HCT116 (cell line): ENCODE measurements at places on chromosomes 4 and X. TPM values are rescaled to one million over a fixed set of nuclear protein-coding genes. Genes with fewer than 3 reads are reported as not detected.

DNA sequence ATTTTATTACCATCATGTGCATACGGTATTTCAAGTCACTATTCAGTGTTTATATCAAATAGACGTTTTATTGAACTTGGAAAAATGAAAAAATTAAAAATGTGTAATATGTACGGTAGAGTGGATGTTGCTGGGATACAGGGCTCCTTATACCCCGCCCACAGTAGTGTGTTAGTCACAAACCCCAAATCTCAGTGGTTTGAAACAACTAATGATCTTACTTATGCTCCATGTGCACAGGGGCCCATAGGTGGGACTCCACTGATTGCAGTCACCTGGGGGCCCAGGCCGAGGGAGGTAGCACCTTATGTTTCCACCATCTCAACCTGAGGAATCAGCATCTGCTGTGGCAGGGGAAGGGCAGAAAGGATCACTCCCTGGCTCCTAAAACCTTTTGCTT lies 18.1 kb downstream of the LSM6 start:
- DNase-seq = no peak

GRCh38 chrX:118976599-118977340 lies 2.4 kb downstream of the LONRF3 start:
- DNase-seq = no peak

DNA sequence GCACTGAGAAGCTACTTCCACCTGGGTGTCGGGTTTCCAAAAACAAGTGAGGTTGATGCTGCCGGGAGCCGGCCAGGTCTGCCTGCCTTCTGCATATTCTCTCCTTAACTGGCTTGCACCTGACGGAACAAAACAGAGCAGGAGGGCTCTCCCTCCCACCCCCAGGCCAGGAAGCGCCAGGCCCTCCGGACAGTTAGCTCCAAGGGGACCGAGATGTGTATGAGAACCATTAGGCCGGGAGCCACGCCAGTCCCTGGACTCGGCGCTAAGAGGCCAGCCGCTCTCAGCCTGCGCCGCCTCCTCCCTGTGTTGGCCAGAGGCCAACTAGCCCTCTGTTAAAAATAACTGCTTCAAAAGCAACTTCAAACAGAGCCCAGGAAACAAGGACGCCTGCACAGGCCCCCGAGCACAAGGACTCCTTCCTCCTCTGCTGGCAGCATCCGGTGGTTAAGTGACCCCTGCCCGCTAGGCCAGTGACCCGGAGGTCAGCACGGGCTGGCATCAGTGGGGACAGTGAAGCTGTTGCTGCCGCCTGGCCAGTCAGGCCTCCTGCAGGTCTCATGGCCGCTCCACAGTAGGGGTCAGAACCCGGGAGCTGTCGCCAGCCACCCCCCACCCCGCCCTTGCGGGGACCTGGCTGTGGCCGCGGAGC lies 107.9 kb downstream of the ABLIM2 start:
- no peak for DNase-seq

DNA sequence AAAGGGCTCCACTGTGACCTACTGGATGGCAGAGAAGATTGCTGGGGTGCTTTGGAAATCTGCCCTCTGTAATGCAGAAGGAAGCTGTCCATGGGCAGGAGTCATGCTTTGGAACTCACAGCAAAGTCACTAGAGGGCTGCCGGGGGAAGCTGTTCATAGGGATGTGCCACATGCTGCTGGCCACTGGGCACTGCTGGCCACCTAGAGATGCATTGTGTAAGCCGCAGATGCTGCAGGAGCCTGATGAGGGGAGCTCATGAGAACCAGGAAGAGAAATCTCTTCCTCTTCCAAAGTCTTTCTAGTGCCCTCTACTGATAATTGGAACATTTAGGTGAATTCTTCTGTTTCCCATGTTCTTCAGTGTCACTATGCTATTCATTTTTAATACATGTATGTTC lies 31.2 kb upstream of the UXT start:
- DNase-seq = peak; percentile 12

DNA sequence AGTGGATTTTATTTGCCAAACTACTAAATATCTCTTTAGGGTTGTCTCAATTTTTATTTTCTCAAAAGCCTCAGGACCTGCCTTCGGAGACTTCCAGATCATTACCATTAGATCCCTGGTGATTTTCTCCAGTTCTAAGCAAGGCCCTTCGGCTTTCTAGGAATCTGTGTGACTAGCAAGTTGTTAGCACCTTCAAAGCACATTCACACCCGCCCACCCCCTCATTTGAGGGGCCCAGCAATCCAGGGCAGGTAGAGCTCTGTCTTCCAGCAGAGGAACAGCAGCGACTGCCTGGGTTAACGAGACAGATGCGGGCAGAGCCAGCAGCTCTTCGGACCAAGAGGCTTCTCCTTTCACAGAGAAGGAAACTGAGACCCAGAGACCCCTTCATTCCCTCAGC lies 2.0 kb downstream of the WDR1 start:
- no peak for DNase-seq

DNA sequence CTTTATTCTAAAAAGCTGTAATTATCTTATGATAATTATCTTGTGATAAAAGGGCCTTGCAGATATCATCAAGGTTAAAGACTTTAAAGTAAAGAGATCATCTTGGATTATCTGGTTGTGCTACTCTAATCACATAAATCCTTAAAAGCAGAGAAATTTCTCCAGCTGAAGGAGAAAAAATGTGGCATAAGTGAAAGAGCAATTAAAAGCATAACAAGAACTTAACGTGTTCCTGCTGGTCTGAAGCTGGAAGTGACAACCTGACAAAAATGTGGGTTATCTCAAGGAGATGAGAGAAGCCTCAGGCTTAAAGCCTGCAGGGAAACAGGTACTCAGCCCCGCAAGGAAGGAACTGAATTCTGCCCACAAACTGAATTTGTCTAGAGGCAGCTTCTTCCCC lies 449.1 kb upstream of the NDST4 start:
- no peak for DNase-seq

DNA sequence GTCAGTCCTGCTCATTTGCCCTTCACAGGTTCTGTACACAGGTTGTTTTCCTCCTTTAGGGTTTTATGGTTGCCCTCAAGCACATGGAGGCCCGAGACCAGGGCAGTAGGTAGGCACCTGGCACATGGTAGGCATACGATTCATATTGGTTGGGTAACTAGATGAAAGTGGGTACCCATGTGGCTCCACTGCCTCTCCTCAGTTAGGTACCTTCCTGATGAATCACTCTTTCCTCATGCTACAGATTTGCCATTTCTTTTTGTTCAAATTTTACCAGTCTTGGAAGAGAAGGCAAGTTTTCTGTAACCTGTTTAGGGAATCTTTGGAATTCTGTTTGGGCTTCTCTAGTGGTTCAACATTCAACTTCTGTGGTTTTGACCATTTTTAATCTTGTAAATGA lies 121.3 kb downstream of the FHIP1A start:
- no peak for DNase-seq

DNA sequence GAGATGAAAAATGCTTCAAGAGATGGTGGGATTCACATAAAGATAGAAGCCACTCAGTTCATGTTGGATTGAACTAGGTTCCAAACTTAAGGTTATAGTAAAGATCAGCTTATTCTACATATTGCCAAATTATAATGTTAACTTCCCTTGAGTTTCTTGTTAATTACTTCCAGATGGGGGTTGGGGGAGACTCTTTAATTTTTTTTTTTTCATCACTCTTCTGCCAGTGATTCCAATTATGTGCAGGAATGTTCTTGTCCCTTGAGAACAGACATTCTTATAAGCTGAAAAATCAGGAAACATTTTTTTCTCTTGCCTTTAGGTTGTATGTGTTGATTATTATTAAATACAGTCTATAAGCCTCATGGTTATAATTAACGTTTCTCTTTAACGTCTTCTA lies 30.0 kb downstream of the MND1 start:
- DNase-seq = no peak

DNA sequence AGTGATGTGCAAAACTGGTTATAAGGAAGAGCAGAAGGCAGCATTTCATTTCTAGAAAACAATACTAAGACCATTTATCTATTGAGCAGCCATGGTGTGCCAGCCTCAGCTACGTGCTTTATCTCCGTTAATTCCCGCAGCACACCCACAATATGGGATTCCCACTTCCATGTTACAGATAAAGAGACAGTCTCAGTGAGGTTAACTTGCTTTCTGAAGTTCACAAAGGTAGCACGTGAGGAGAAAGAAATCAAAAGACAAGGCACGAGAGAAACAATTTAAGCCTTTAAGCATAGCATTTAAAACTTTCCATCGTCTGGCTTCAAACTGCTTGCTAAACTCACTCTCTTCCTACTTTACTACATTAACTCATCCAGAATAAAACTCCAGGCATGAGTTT lies 8.0 kb upstream of the RPL34 start:
- DNase-seq = no peak

DNA sequence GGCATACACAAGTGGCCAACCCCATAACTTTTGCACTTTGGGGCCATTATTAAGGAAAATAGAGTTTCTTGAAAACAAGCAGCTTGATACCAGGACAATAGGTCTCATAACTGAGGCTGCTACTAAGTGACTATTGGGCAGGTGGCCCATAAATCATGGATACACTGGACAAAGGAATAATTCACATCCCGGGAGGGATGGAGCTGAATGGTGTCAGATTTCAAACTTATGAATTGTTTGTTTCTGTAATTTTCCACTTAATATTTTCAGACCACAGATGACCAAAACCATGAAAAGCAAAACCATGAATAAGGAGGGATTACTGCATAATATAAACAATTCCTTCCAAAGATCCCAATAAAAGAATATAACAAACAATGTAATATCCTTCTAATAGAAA lies 114.4 kb downstream of the WDFY3 start:
- peak; percentile 22 for DNase-seq

GRCh38 chrX:119880076-119880475 lies 8.4 kb downstream of the NDUFA1 start:
- no peak for DNase-seq

GRCh38 chr4:12689457-12689856 lies 794.7 kb downstream of the RAB28 start:
- no peak for DNase-seq

GRCh38 chrX:135581496-135581895 lies 61.0 kb downstream of the INTS6L start:
- DNase-seq = no peak

DNA sequence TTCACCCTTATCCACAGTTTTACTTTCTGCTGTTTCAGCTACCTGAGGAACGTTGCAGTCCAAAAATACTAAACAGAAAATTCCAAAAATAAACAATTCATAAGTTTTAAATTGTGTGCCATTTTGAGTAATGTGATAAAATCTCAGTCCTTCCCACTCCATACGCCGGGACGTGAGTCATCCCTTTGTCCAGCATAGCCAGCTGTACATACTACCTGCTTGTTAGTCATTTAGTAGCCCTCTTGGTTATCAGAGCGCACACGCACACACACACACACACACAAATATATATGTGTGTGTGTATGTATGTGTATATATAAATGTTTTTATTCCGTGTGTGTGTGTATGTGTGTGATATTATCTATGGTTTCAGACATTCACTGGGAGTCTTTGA lies 4.8 kb upstream of the CCSER1 start:
- no peak for DNase-seq

- peak; percentile 24 for DNase-seq
Observed at GRCh38 chr4:156838761-156839160, 132.8 kb downstream of the PDGFC start.

DNA sequence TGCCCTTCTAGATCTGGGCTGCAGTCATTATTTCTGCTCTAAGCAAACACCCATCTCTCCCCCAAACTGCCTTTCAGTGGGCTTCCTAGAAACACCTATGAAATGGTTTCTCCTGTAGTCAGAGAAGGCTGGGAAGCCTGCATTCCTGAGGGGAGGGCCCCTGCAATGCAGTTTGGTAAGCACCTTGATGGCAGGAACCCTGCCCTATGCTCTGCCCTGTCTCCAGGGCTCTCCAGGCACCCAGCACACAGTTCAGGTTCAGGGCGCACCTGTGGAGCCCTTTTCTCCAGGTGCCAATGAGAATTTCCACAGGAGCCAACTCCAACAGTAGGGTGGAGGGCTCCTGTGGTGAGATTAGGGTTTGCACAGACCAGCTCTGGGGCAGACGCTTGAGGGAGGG lies 69.1 kb upstream of the FBXW7 start:
- DNase-seq = no peak

GRCh38 chr4:148651991-148652390 lies 209.8 kb upstream of the NR3C2 start:
- DNase-seq = no peak

DNA sequence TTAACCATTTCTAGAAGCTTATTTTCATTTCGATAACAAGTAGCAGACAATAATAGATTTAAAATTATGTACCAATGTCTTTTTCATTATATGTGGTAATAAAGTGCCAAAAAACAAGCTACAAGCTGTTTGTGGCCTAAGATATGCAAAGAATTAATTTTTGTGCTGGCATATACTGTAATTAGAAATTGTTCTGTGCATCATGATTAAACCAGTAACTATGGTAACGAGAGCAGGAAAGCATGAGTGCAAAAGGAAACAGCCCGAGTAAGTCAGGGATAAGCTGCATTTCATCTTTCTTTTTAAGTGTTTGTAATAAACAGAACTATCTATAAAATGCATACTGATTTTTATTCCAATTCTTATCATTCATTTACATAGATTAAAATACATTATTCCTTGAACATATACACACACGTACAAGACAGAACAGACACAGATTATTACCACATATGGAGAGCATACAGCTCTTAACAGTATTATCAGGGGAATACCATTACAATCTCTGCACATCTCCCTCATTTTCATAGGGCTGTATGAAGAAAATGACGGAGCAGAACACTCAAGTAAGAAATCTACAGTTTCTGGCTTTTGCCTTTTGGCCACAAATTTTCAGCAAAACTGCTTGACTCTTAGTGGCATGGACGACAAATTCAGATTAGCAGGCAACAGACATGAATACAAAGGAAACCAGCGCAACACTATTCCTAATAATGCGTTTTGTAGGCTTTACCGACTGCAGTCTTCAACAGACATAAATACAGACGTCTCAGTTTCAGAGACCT lies 121.3 kb upstream of the WDR17 start:
- no peak for DNase-seq

DNA sequence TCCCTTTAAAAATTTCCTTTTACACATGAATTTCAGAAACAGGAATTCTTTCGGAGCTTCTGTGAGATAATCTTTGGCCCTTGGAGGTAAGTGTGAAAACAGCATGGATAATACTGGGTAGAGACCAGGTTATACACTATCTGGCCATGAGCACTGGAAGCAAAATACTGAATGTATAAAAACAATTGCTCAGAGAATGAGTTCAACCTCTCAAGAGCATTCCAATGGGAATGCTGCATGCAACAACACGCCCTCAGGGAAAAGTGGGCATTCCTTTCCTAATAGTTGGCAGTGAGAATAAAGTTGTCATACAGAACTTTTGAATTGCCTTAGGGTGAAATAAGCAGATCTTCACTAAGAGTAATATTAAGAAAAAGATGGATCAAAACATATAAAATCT lies 574.8 kb upstream of the DIPK2B start:
- DNase-seq = no peak

- DNase-seq = no peak
Observed at GRCh38 chr4:109465069-109465468, 31.5 kb downstream of the SEC24B start.

GYPB gene
- total RNA-seq = not detected

XAGE3 gene
- not detected for total RNA-seq

APLN gene
- 0.22 TPM for total RNA-seq

CT55 gene
- total RNA-seq = not detected

DNASE1L1 gene
- 16.5 TPM for total RNA-seq

CXCL5 gene
- not detected for total RNA-seq

ARAP2 gene
- 13.6 TPM for total RNA-seq

MEPE gene
- total RNA-seq = not detected

SORCS2 gene
- 0.37 TPM for total RNA-seq

SYTL4 gene
- total RNA-seq = 8.8 TPM

GYPE gene
- not detected for total RNA-seq

FAM13A gene
- total RNA-seq = 17.2 TPM
